ENCODE measurements at places on chromosomes 12 and 14.

GRCh38 chr12:92561543-92561899 is 141.3 kb upstream of the PLEKHG7 start:
- no peak for DNase-seq

GRCh38 chr12:93134175-93134890 is 205.2 kb upstream of the EEA1 start:
- peak; percentile 46 for DNase-seq

DNA sequence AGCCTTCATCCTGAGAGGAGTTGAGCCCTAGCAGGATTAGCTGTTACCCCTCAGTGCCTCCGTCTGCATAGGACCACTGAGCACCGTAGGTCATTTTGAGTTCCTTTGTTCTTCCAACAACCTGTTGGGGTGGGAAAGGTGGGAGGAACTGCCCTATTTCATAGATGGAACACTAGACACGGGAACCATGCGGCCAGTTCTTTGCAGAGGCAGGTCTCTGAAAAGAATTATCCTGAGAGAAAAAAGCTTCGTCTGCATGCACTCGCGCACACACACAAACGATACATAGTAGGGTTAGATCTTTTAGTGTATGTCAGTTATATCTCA is 28.5 kb downstream of the TRAFD1 start:
- DNase-seq: no peak

DNA sequence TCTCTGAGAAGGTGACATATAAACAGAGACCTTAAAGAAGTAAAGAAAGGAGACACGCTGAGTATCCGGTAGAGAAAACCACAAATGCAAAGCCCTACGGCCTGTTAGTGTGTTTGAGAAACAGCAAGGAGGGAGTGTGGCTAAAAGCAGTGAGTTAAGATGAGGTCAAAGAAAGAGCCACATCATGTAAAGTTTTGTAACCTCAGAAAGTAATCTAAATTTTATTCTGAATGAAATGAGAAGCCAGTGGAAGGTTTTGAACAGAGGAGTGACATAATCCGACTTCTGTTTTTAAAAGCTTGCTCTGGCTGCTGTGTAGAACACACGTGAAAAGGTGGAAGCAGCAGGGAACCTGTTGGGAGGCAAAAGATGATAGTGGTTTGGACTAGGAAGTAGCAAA is 32.6 kb downstream of the PPP2R5E start:
- DNase-seq: no peak

DNA sequence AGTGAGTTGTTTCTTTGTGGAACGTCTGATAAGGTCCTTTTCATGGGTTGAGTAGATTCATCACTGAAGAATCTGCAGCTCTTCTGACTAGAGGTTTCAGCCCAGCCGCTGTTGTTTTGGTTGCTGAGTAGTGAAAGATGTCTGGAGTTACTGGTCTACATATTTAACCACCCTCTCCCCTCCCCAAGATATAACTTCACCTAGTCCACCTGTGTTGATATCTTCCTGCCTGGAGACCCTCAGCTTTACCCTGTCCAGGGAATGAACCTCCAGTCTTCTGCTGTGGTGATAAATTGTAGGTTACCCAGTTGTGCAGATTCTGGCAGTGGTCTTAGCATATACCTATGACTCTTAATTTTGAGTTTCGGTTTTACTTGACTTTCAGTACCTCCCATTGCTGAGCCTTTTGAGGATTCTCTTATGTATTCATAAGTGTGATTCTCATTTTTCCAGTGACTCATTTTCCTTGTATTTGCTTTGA is 62.9 kb downstream of the CCDC91 start:
- no peak for DNase-seq

GRCh38 chr14:78104160-78104559 is 66.0 kb upstream of the NRXN3 start:
- no peak for DNase-seq

Measured in NCI-H82 (cell line).